ENCODE measurements at places on chromosomes 1 and 21.
A peak's percentile ranks its signal among the peaks of the same experiment; 100 is the strongest.

- no peak for DNase-seq
Observed at GRCh38 chr1:26781206-26781825, 6.4 kb upstream of the PIGV start.

GRCh38 chr1:204729516-204729915, 44.0 kb upstream of the LRRN2 start:
- no peak for DNase-seq

GRCh38 chr1:58065520-58065919, 481.0 kb downstream of the OMA1 start:
- no peak for DNase-seq

GRCh38 chr1:36411674-36412648, 14.3 kb upstream of the LSM10 start:
- DNase-seq: no peak

DNA sequence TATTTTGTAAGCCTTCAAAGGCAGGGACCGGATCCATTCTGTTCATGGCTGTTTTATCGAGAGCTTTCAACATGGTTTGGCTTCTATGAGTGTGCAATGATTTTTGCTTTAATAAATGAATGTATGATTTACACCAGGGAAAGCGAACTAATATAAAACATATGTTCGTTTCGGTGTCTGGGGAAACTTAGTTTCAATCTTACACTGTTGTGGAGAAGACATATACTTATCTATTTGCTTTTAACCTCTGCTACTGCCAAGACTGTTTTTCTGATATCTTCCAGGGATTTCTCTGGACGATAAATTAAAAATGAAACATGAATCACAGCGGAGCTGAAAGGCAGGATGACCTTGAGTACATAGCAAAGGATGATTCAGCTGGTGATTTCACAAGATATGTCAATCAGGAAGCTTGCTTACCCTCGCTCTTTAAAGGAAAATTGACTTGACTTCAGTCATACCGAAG, 14.7 kb upstream of the CYYR1 start:
- DNase-seq: peak; percentile 54

DNA sequence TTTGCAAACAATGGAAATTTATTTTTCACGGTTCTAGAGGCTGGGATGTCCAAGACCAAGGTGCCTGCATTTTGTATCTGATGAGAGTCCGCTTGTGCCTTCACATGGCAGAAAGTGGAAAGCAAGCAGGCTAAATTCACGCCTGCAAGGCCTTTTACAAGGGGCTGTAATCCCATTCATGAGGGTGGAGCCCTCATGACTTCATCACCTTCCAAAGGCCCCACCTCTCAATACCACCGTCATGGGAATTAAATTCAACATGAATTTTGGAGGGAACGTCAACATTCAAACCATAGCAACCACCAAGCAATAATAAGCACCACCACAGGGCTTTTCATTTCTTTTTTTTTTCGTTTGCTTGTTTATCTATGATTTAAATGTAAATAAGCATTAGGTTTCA, 115.3 kb downstream of the C1orf21 start:
- no peak for DNase-seq

GRCh38 chr1:5975133-5975880, 16.9 kb downstream of the NPHP4 start:
- no peak for DNase-seq

- DNase-seq: no peak
Observed at GRCh38 chr21:26457817-26458216, 115.3 kb downstream of the CYYR1 start.

DNA sequence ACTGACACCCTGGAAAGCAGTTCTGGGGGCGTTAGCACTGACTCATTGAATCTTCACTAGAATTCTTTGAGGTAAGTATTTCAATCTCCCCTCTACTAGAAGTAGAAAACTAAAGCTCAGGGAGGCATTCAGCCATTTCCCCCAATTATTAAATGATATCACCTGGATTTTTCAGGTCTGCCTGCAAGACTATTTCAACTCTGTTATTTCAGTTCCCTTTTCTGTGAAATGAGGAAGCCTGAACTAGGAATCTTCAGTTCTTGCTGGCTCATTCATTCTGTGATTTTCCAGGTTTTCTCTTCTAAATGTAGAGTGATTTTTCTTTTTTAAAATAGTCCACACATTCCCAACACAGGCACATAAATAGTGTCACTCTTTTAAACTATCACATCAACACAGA, 337.0 kb upstream of the NR5A2 start:
- no peak for DNase-seq

GRCh38 chr1:4633346-4633745, 21.1 kb upstream of the AJAP1 start:
- no peak for DNase-seq

All from non-pigmented ciliary epithelial cell (primary cell).